ENCODE measurements at places on chromosomes 2 and 18. TPM values are rescaled to one million over a fixed set of nuclear protein-coding genes. Genes with fewer than 3 reads are reported as not detected.
A peak's percentile ranks its signal among the peaks of the same experiment; 100 is the strongest.

IKZF2 gene
- 4.2 TPM for total RNA-seq

DNA sequence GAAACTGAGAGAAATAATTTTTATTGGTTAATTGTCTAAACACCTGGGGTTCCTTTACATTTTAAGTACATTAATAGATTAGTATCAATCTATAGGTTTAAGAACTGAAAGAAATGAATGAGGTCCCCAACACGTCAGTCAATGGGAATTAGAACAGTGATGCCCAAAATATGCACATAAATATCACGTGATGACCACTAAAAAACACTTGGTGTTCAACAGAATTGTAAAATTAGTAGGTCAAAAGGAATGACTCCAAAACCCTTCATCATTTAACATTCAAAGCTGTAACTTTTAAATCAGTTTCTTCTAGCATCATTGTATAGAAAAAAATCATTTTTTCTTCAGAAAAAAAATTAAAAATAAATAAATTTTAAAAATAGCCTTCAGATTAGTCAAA lies 140.9 kb downstream of the SLC8A1 start:
- no peaks in the 10 kb centered on the region for H3K4me1 ChIP-seq
- no peak overlapping the region for H3K4me3 ChIP-seq
- peaks cover 18% of the 10 kb centered on the region for H3K36me3 ChIP-seq

DNA sequence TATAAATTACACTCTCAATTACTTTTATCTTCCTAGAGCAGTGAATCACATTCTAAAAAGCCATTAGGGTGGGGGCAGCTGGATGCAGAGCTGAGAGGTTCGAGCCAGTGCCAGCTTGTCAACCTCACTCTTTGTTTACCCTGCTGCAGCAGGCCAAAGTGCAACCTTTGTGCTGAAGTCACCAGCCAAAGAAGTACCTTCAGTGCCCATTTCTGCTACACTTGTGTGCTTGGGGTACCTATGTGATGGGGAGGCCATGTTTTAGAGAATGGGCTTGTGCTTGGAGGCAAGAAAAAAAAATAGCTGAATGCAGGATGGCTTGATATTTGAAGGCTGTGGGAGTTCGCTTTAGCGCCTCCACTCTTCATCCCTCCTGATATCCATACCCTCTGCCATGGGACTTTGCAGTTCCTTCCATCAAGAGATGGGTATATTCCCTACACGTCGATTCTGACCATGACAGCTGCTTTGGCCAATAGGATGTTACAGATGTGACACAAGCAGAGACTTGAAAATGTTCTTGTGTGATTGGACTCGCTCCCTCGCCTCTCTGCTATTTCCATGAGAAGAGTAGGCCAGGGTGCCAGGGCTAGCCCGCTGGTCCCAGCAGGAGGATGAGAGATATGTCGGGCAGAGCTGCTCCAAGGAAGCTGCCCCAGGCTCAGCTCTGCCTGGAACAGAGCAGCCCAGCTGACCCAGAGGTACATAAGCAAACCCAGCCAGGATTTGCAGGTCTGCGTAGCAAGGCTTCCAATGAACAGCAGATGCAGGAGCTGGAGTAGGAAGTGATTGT lies 12.7 kb upstream of the FZD5 start:
- peaks cover 10% of the 10 kb centered on the region for H3K27me3 ChIP-seq
- H3K36me3 ChIP-seq = no peaks in the 10 kb centered on the region
- no peak for DNase-seq
- H3K4me3 ChIP-seq = no peak overlapping the region
- no peak overlapping the region for H3K27ac ChIP-seq

RAB31 gene
- 34.9 TPM for total RNA-seq

- H3K4me3 ChIP-seq = no peak overlapping the region
- no peak overlapping the region for H3K27ac ChIP-seq
- no peaks in the 10 kb centered on the region for H3K36me3 ChIP-seq
- H3K4me1 ChIP-seq = no peaks in the 10 kb centered on the region
Measured at GRCh38 chr2:67669766-67670165, 272.6 kb downstream of the ETAA1 start.

DNA sequence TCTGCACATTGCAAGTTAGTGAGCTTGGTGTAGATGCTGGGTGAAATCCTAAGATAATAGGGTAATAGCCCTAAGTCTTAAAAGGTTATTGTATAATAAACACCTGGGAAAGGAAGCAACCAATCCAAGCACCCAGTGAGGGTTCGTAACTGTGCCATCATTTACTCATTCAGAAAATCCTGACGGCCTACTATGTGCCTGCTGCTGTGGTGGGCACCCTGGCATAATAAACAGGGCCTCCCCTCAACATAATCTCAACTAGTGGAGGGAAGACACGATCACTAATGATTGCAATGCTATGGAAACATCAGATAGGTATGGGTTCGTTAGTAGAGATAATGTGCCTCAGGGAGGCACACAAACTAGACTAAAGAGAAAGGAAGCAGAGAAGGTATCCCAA lies 48.9 kb upstream of the CCDC85A start:
- no peak for DNase-seq
- no peak overlapping the region for H3K27ac ChIP-seq
- H3K27me3 ChIP-seq = no peaks in the 10 kb centered on the region
- H3K4me1 ChIP-seq = peaks cover 4% of the 10 kb centered on the region

DNA sequence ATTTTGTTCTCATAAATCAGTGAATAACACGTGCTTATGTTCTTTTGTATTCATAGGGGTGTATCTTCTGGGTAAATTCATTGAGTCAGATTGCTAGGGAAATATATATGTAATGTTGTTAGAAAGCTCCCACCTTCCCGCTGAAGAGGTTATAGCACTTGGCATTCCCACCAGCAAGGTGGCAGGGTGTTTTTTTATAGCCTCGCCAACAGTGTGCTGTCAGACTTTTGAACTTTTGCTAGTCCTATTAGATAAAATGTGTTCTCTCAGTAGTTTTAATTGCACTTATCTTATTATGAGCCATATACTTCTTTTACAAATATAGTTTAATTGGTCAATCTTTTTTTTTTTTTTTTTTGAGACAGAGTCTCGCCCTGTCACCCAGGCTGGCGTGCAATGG lies 31.0 kb downstream of the MRPS9 start:
- H3K4me3 ChIP-seq = no peak overlapping the region
- no peak for DNase-seq
- H3K27me3 ChIP-seq = no peaks in the 10 kb centered on the region
- H3K36me3 ChIP-seq = no peaks in the 10 kb centered on the region
- H3K4me1 ChIP-seq = peaks cover 50% of the 10 kb centered on the region
- no peak overlapping the region for H3K27ac ChIP-seq

MAP2 gene
- 3.7 TPM for total RNA-seq

TMEM37 gene
- 9.6 TPM for total RNA-seq

GRCh38 chr2:47357483-47357882 lies 45.5 kb upstream of the MSH2 start:
- H3K4me3 ChIP-seq = no peak overlapping the region
- peaks cover 4% of the 10 kb centered on the region for H3K27me3 ChIP-seq
- no peaks in the 10 kb centered on the region for H3K36me3 ChIP-seq

- no peak overlapping the region for H3K4me3 ChIP-seq
- no peaks in the 10 kb centered on the region for H3K36me3 ChIP-seq
- H3K27me3 ChIP-seq = no peaks in the 10 kb centered on the region
- H3K4me1 ChIP-seq = peaks cover 53% of the 10 kb centered on the region
- H3K27ac ChIP-seq = peak overlapping the region; percentile 47
Measured at GRCh38 chr2:52035391-52035790, 1003.5 kb upstream of the NRXN1 start.

DNA sequence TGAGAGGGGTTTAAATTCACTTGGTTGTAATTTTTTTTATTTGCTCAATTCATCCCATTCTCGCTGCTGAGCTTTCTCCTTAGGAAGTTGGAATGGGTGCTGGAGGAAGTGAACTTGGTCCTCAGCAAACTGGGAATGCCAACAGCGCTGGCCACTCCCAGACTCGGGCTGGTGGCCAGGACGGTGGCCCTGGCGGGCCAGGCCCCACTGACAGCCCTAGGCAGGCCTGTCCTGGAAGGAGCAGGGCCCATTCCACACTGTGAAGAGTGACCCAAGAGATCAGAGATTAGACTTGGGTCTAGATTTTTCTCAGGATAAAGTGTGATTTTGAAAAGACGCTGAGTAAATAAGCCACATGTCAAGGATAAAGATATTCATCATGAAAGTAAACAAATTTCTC lies 132.7 kb downstream of the HDAC4 start:
- no peak overlapping the region for H3K4me3 ChIP-seq
- peaks cover 77% of the 10 kb centered on the region for H3K4me1 ChIP-seq
- peak overlapping the region; percentile 51 for H3K27ac ChIP-seq
- no peaks in the 10 kb centered on the region for H3K27me3 ChIP-seq
- DNase-seq = no peak
